ENCODE measurements at places on chromosomes 7 and 10.

DNA sequence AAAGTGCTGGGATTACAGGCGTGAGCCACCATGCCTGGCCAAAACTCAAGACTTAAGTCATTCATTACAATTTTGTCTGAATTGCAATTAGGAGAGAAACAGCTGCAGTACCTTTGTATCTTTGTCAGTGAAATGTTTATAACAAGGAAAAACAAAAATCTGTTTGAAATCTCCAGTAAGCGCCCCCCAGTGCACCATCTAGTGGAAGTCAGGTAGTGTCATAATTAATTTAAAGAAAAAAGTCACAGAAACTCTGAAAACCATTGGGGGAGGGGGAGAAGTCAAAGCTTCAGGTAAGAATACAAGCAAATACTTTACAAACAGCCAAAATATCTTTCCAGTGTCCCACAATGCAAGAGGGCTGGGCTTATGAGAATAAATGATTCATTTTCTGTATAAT is 2.8 kb downstream of the MPP7 start:
- DNase-seq, result no peak

DNA sequence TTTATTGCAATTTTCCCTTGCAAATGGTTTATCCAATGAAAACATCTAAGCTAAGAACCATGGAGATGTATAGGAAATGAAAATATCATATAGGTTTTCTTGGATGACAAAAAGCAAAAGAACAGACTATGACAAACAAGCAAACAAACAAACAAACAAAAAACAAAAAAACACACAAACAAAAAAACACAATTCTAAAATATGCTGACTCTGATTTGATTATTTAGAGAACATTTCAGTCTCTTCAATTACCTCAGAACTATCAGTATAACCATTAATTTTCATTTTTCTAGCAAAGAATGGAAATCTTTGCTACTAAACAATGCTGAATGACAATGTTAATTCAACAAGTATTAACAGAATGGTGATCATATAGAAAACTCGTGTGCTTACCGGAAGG is 369.5 kb upstream of the LRRN3 start:
- DNase-seq, result no peak

GRCh38 chr7:35450456-35451214 is 196.7 kb upstream of the TBX20 start:
- no peak for DNase-seq

DNA sequence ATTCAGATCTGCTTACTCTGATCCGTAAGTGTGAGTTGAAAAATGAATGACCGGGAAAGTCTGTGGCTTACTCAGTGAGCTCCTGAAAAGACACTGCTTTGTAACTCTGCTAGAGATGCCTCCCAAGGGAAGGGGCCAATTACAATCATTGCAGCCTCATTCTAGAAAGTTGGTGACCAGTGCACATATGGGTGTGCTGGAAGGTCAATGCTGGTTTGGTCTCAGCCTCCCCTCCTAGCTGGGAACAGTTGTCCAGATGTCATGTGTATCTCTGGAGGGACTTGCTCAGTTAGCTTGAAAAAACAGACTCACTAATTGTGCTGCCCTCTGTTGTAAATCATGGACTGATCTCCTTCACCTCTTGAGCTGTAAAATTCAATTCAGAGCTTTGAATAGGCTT is 405.0 kb downstream of the ADRA2A start:
- no peak for DNase-seq

DNA sequence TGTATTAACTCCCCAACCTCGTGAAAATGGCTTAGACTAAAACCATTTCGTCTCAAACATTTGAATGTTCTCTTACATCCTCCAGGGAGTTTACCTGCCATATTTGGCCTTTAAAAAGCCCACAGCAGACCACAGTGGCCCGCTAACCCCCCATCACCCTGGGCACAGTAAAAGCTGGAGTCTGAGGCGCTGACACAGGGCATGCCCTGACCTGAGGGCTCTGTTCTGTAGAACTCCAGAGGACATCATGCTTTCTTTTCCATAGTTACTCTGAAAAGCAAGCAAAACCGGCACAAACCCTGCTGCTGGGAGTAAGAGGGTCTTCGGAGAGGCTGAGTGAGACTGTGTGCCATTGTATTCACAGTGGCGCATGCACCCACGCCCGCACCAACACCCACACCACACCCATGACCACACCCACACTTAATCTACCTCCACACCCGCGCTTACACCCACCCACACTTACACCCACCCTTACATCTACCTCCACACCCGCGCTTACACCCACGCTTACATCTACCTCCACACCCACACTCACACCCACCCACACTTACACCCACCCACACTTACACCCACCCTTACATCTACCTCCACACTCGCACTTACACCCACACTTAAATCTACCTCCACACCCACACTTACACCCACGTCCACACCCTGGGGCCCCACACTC is 32.1 kb downstream of the LRRC27 start:
- peak; percentile 70 for DNase-seq

- no peak for DNase-seq
Observed at GRCh38 chr10:23754941-23755340, 316.1 kb downstream of the OTUD1 start.

Measured in stimulated activated naive CD4-positive, alpha-beta T cell treated with Interleukin-2 at 50 U/mL for 16 hours (primary cell).